NT2/D1 (cell line): ENCODE measurements at places on chromosomes 5 and 9.

DNA sequence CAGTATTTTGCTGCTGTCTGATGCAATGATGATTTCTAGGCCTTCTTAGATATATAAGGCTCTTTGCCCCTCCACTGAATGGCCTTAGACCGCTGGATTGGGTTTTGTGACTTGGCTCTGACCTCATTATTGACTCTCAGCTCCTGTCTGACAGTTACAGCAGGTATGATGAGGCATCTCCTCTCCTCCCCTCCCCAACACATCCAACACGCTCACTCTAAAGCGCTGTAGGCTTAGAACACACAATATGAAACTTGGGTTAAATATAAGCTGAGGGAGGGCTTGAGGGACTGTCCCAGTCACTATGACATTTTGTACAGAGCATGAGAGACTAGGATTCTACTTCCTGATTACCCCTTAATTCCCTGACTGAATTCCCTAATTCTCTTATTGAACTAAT, 18.8 kb upstream of the CER1 start:
- DNase-seq, result no peak

GRCh38 chr5:97021416-97021815, 85.5 kb downstream of the LNPEP start:
- DNase-seq, result no peak

GRCh38 chr5:36272136-36272690, 29.5 kb downstream of the RANBP3L start:
- no peak for DNase-seq

GRCh38 chr9:9231946-9232345, 1380.9 kb downstream of the PTPRD start:
- no peak for DNase-seq

DNA sequence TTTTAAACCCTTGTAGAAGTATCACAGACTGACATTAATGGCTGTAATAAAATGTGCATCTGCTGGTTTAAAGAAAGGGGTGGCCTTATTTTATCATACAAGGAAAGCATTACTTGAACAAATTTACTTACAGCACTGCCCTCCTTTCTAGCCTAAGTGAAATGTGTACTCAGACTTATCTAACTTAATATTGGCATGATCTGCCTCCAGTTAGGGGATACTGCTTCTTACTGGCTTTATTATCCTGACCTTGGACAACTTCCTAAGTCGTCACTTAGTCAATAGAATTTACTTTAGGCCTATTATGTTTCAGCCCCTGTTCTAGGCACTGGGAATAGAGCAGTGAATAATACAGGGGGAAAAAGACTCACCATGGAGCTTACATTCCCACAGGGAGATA, 79.4 kb downstream of the TEK start:
- DNase-seq, result no peak

GRCh38 chr9:89669361-89669842, 64.6 kb downstream of the GADD45G start:
- DNase-seq, result no peak

GRCh38 chr9:108854094-108854493, 1.7 kb downstream of the ACTL7B start:
- no peak for DNase-seq

GRCh38 chr9:118609355-118610044, 759.7 kb downstream of the BRINP1 start:
- no peak for DNase-seq

GRCh38 chr5:131541071-131541470, 94.0 kb downstream of the RAPGEF6 start:
- DNase-seq, result no peak

DNA sequence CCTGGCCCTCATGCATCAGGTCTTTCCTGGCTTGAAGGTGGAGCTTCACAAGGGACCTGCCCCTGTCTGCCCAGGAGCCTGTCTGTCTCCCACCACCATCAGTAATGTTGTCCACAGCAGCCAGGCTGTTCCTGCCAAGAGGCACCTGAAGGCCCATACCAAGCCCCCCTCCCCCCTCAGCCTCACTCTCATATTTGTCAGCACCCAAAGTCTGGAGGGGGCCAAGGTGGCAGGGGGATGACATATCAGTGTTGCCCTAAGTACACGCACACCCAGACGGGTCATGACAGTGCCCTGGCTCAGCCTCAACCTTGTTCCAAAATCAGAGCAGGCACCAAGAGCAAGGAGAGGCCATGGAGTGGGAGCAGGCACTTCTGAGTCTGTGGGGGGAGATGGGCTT, 27.2 kb upstream of the CYLC2 start:
- no peak for DNase-seq
